Activated naive CD4-positive, alpha-beta T cell treated with Interleukin-2 at 50 U/mL for 16 hours (primary cell): ENCODE measurements at places on chromosomes 4 and X.

- peak; percentile 42 for DNase-seq
Measured at GRCh38 chr4:81470456-81471297, 1.0 kb downstream of the RASGEF1B start.

DNA sequence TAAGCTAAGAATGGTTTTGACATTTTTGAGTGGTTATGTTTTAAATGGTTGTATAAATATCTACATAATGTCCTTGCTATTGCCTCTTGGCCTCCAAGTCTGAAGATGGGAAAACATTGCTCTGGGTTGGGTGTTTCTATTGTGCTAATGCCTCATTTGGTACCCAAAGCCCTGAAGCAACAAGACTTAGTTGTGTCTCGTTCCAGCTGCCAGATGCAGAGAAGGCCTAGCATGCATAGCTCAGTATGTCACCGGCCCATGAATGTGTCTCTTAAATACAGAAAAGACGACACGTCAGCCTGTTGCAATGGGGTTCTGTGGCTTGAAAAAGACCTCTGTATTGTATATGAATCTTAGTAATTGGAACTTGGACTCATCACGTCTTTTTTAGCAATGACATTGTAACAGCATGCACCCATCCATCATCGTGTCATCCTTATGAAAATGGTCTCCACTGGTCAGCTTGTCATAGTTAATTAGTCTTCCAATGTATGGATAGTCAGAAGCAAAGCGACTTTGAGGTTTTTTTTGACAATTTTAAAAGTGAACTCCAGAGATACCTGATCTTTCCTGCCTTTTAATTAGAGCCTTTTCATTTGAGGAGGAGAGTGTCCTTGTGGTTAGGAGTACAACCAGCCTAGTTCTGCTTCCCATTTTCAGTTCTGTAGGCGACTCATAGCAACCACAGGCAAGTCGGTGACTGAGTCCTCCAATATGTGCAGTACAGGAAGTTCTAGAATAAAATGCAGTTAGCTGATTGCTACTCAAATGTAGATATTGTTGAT is 126.4 kb upstream of the GATB start:
- no peak for DNase-seq

- DNase-seq, result peak; percentile 32
Measured at GRCh38 chr4:83561381-83561780, 25.5 kb downstream of the GPAT3 start.

DNA sequence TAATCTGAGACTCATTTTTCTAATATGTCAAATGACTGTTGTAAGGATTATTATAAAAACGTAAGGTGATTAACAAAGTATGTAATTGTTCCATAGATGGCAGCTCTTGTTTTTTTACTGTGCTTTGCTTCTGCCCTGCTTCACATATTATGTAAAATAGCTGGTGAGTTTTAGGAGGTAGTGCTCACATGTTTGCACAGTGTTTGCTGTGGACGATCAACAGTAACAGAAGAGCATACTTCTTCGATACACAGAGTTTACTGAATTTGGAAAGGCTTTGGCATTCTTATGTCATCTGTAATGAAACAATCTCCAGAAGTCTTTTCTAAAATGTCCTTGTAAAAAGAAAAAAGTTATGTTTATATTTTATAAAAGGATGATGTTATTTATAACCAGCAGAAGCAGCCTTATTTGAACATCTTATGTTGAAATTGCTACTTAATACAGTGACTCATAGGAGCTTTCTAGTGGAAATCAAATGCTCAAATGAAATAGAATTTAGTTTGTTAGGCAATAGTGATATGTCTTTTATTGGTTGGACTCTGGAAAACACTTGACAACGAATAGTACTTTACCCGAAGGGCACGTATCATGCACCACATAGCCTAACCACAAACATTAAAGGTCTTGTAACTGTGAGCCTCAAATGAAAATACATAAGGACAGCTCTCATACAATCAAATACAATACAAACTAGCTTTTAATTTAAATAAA is 1.9 kb upstream of the MTTP start:
- no peak for DNase-seq

DNA sequence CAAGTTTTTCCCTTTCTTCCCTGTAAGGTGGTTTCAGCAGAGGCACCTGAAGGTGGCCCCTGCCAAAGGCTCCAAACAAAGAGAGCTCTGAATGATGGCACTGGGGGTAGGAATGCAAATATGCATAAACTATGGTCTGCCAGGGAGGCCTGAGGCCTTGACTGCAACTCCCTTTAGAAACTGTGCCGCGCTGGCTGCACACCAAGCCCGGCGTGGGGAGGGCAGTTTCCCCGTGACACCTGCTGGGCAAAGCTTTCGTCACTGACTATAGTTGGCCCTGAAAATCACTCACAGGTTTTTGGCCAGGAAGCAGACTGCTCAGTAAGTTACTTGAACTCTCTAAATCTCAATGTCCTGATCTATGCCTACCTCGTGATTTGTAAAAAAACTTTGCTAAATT is 97.8 kb upstream of the ATOH1 start:
- DNase-seq, result no peak

GRCh38 chr4:2423695-2424094 is 4.9 kb downstream of the CFAP99 start:
- no peak for DNase-seq
